ENCODE measurements at places on chromosomes 3 and 15. TPM values are rescaled to one million over a fixed set of nuclear protein-coding genes. Genes with fewer than 3 reads are reported as not detected.

- no peaks in the 10 kb centered on the region for H3K36me3 ChIP-seq
- H3K27me3 ChIP-seq, result no peaks in the 10 kb centered on the region
- no peaks in the 10 kb centered on the region for H3K4me1 ChIP-seq
- DNase-seq, result no peak
- H3K4me3 ChIP-seq, result no peak overlapping the region
Measured at GRCh38 chr3:73245459-73245858, 184.0 kb downstream of the EBLN2 start.

- H3K36me3 ChIP-seq, result no peaks in the 10 kb centered on the region
- H3K27ac ChIP-seq, result peak overlapping the region; percentile 66
- peaks cover 26% of the 10 kb centered on the region for H3K4me1 ChIP-seq
Measured at GRCh38 chr3:181715571-181716340, 4.0 kb downstream of the SOX2 start.

GRCh38 chr15:38260077-38260476 is 7.4 kb downstream of the SPRED1 start:
- H3K27me3 ChIP-seq, result no peaks in the 10 kb centered on the region
- no peak for DNase-seq
- H3K4me3 ChIP-seq, result no peak overlapping the region
- no peaks in the 10 kb centered on the region for H3K36me3 ChIP-seq
- peaks cover 43% of the 10 kb centered on the region for H3K4me1 ChIP-seq

DNA sequence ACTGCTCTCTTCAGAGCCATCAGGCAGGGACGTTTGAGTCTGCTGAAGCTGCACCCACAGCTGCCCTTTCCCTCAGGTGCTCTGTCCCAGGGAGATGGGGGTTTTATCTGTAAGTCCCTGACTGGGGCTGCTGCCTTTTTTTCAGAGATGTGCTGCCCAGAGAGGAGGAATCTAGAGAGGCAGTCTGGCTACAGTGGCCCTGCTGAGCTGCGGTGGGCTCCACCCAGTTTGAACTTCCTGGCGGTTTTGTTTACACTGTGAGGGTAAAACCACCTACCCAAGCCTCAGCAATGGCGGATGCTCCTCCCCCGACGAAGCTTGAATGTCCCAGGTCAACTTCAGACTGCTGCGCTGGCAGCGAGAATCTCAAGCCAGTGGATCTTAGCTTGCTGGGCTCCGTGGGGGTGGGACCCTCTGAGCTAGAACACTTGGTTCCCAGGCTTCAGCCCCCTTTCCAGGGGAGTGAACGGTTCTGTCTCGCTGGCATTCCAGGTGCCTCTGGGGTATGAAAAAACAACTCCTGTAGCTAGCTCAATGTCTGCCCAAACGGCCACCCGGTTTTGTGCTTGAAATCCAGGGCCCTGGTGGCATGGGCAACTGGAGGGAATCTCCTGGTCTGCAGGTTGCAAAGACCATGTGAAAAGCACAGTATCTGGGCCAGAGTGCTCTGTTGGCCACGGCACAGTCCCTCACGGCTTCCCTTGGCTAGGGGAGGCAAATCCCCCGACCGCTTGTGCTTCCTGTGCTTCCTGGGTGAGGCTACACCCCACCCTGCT is 21.1 kb upstream of the ST6GAL1 start:
- peaks cover 6% of the 10 kb centered on the region for H3K36me3 ChIP-seq
- H3K27ac ChIP-seq, result no peak overlapping the region
- no peaks in the 10 kb centered on the region for H3K27me3 ChIP-seq
- H3K4me3 ChIP-seq, result peak overlapping the region; percentile 9

DNA sequence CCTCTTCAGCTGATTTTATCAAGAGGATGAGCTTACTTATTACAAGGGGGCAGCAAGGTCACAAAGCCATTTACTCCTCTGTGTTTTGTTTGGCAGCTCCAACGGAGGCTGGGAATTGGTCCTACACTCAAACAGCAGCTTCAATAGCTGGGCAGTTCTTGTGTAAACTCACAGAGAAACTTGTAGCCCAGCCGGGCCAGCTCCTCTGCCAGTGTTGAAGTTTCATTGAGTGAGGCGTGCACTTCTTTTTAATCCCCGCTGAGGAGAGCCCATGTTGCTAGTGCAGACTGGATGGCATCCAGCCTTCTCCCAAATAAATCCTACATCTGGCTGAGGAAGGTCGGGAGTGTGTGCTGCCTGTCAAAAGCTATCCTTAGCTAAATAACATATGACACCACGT is 59.5 kb downstream of the BFSP2 start:
- no peak overlapping the region for H3K4me3 ChIP-seq
- H3K27me3 ChIP-seq, result no peaks in the 10 kb centered on the region
- DNase-seq, result no peak
- no peaks in the 10 kb centered on the region for H3K36me3 ChIP-seq
- peaks cover 23% of the 10 kb centered on the region for H3K4me1 ChIP-seq
- peak overlapping the region; percentile 3 for H3K27ac ChIP-seq

Gene KCNAB1
- total RNA-seq, result 3.0 TPM

Gene WNT5A
- total RNA-seq, result 11.6 TPM
